Lung (tissue), 17 donors: ENCODE measurements at places on chromosomes 12 and 14. TPM values are rescaled to one million over a fixed set of nuclear protein-coding genes. Genes with fewer than 3 reads are reported as not detected.
A peak's percentile ranks its signal among the peaks of the same experiment; 100 is the strongest.

Gene NELL2
- total RNA-seq: 13.2 TPM

- no peak overlapping the region for H3K4me3 ChIP-seq
- H3K4me1 ChIP-seq: peaks cover 8% of the 10 kb centered on the region
- peaks cover 4% of the 10 kb centered on the region for H3K27me3 ChIP-seq
- no peaks in the 10 kb centered on the region for H3K36me3 ChIP-seq
- H3K27ac ChIP-seq: no peak overlapping the region
Observed at GRCh38 chr14:93975791-93976476, 436 bp downstream of the ASB2 start.

- no peaks in the 10 kb centered on the region for H3K4me1 ChIP-seq
- H3K27me3 ChIP-seq: no peaks in the 10 kb centered on the region
Observed at GRCh38 chr14:20998674-20999366, at the start of gene SLC39A2. TSS of gene SLC39A2 (plus strand) at chr14:20999293. CDS start at chr14:20999447, 154 bp downstream.

- H3K4me3 ChIP-seq: no peak overlapping the region
- peak; percentile 93 for DNase-seq
- H3K27ac ChIP-seq: no peak overlapping the region
- H3K27me3 ChIP-seq: no peaks in the 10 kb centered on the region
- peaks cover 5% of the 10 kb centered on the region for H3K4me1 ChIP-seq
Observed at GRCh38 chr12:19885093-19885812, 446.0 kb downstream of the AEBP2 start.

DNA sequence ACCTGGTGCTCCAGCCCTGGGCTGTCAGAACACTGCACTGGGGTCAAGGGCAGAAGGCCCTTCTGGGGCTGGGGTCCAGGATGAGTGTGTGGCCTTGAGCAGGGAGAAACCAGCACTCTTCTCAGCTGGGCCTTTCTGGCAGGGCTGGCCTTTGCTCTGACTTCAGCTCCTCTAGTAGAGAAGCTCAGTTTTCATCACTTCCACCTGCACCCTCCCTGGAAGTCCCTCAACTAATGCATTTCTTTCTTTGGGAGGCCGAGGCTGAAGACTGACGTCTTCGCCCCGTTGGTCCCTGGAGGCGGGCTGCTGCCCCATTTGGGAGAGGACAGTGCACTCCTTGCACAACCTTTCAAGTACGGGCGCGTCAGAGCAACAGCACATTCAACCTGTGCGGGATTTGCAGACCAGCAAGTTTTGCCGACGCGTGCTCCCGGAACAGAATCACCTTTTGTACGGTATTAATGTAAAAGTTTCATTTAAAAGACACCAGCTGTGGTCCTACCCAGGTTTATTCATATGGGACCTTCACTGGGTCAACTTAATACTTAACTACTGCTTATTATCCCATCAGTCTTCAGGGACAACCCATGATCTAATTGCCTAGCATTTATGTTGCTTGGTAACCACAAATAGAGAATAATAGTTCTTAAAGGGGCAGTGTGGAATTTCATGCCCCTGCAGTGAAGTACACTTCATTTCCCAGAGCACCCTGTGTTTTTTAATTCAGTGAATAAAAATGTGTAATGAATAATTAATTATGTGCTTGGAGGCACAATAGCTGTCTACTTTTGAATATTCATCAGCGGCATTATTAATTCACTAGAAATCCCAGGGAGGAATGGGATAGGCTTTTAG, 134.8 kb upstream of the VRK1 start:
- H3K4me3 ChIP-seq: no peak overlapping the region
- H3K27ac ChIP-seq: no peak overlapping the region
- DNase-seq: no peak
- no peaks in the 10 kb centered on the region for H3K36me3 ChIP-seq
- H3K4me1 ChIP-seq: no peaks in the 10 kb centered on the region

- H3K4me1 ChIP-seq: no peaks in the 10 kb centered on the region
- H3K27me3 ChIP-seq: no peaks in the 10 kb centered on the region
- H3K36me3 ChIP-seq: no peaks in the 10 kb centered on the region
Observed at GRCh38 chr14:68506645-68507419, 286.0 kb downstream of the ZFP36L1 start.

DNA sequence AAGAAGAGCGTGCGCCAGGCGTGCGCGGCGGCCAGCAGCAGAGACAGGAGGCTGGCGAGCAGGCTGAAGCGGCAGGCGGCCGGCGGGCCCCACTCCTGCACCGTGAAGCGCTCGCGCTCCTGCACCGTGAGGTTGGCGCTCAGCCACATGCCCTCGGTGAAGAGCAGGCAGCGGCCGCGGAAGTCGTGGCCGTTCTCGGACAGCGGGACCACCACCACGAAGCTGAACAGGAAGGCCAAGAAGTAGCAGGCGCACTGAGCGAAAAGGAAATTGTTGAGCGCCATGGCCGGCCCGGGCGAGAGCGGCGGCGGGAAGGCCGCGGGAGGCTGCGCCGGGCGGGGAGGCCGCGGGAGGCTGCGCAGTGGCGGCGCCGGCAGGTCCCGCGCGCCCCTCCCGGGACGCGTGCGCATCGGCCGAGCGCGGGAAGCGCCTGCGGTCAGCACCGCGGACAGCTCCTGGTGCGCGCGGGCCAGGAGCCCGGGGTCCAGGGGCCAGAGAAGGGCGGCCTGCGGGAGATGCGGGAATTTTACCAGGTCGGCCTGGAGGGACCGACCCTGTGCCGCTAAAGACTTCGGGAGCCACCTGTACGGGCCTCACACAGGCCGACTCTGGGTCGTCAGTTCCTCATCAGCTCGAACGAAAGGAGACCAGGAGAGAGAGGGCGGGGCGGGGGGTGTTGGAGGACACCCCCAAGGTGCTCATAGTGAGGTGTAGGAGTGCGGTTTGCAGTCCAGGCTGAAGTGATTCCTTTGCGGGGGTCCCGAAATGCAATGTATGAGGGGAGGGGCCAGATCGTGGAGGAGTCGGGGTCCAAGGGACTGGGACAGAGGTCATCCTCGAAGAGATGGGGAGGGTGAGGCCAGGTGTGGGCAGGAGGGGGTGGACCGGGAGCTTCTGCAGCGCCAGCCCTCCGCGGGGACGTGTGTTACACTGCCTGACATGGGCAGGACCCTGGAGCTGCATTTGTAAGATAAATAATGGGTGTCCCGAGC, at the start of gene TMEM179:
TMEM179 (minus strand) TSS at position 315 of the 992 bp plus-strand sequence; CDS start at position 284, 31 bp downstream.
- no peak within 1 kb of the TSS for H3K4me3 ChIP-seq
- DNase-seq: peak; percentile 69
- H3K27ac ChIP-seq: no peak within 1 kb of the TSS
- H3K4me1 ChIP-seq: peaks cover 5% of the 10 kb centered on the region
- H3K27me3 ChIP-seq: peaks cover 9% of the 10 kb centered on the region

- no peaks in the 10 kb centered on the region for H3K4me1 ChIP-seq
- H3K27me3 ChIP-seq: no peaks in the 10 kb centered on the region
- no peak overlapping the region for H3K27ac ChIP-seq
- H3K36me3 ChIP-seq: no peaks in the 10 kb centered on the region
- peak; percentile 86 for DNase-seq
- H3K4me3 ChIP-seq: no peak overlapping the region
Observed at GRCh38 chr12:96061864-96062453, 26.6 kb upstream of the LTA4H start.
